NCI-H1092 (cell line): ENCODE measurements at places on chromosomes 3 and 15.

DNA sequence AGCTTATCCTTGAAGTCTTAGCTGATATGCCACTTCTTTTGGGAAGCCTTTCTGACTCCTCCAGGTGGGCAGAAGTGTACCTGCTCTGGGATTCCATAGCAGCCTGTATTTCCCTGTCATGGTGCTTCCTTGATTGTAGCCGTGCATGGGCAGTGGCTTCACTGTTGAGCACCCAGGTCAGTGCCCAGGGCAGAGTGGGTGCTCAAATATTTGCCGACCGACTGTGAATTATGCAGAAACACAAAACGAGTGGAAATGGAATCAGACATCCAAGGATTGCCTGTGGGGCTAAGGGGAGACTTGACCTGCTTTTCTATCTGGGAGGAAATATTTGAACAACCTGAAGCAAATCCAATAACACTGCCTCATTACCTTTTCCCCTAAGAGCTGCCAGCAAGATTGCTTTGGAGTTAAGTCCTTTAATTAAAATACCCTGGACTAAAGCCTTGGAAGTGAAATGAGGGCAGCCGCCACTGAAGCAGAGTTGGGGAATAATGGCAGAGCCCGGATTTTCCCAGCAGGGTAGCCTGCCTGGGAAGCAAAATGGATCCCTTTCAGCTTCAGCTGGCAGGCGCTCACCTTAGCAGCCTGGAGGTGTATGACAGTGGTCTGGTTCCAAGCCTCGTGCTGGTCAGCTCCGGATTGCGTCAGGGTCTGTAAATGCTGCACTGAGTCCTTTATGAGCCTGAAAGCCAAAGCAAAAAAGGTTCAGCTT, 14.9 kb downstream of the ACOX2 start:
- no peak for DNase-seq

DNA sequence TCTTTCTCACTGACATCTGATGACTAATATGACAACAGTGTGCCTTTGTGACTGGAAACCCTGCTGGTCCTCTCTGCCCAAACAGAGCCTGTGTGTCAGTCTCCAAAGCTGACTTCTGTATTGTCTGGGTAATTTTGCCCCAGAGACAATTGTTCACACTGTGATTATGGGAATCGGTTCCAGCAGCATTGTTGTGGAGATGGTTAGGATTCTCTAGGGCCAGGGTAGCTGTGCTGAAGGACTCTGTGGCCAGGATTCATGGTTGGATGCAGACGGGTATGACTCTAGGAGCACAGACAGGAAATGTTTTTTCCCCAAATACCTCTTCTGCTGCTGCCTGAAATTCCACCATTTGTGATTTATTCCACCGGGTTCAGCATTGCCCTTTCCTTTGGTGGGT, 57.5 kb upstream of the ITGA11 start:
- no peak for DNase-seq

DNA sequence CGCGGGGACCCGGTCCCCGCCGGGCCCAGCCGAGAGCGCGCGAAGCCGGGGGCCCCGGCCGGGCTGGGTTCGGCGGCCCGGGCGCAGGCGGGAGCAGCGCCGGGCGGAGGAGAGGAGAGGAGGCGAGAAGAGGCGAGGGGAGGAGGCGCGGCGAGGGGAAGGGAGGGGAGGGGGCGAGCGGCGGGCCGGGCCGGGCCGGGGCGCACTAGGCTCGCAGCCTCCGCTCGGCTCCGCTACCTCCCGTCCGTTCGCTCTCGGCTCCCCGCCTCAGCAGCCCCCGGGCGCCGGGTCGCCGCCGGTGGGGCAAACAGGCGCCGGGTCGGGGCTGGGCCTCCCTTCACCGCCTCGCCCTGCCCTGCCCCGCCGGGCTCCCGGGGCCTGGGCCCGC, 351 bp downstream of the INSYN1 start:
- DNase-seq = no peak

DNA sequence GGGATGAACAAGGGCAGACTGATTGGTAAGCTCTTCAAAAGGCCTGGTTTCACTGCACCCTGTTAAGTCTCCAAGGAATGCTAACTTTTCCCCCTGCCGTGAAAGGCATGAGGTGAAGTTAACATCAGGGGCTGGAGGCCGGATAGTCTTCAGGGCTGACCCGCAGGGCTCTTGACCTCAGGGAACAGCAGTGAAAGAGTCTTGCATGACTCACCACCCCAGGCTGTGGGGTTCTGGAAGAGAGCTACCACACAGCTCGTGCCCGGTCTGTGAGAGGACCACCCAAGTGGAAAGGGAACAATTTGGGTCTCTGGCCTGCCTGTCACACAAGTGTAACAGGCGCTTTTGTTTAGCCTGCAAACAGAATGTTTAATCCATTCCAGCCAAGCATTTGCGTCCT, 504.9 kb downstream of the EDEM1 start:
- no peak for DNase-seq

- no peak for DNase-seq
Measured at GRCh38 chr3:177817751-177818150, 620.5 kb upstream of the TBL1XR1 start.
